ENCODE measurements at places on chromosomes 6 and 20. TPM values are rescaled to one million over a fixed set of nuclear protein-coding genes. Genes with fewer than 3 reads are reported as not detected.

DNA sequence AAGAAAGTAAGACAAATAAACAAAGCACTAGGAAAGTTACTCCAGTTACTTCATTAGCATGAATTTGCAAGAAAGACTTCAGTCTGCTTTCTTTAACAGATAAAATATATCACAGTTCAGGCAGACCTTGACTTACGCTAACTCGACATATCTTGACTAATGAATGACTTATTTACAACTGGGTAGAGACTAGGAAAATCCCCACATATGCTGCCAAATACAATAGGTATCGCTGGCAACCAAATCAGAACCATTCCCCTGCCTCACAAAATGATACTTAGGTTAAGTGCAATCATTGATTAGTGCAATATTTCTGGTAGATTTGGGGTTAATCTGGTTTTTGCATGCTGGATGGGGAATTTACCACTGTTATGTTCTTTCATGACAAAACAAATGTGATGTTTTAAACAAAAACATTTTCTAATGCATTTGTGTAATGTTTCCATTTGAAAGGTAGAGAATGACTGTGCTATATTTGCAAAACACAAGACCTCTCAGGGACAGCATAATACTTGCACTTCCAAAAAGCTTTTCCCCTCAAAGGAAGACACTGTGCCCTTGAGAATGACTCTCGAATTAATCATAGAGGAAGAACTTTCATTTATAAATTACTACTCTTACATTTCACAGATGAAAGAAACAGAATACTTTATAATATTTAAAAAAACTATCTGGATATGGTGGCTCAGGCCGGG is 101.6 kb downstream of the PRKN start:
- DNase-seq, result no peak

- no peak for DNase-seq
Observed at GRCh38 chr20:48659858-48660257, 167.9 kb downstream of the PREX1 start.

DNA sequence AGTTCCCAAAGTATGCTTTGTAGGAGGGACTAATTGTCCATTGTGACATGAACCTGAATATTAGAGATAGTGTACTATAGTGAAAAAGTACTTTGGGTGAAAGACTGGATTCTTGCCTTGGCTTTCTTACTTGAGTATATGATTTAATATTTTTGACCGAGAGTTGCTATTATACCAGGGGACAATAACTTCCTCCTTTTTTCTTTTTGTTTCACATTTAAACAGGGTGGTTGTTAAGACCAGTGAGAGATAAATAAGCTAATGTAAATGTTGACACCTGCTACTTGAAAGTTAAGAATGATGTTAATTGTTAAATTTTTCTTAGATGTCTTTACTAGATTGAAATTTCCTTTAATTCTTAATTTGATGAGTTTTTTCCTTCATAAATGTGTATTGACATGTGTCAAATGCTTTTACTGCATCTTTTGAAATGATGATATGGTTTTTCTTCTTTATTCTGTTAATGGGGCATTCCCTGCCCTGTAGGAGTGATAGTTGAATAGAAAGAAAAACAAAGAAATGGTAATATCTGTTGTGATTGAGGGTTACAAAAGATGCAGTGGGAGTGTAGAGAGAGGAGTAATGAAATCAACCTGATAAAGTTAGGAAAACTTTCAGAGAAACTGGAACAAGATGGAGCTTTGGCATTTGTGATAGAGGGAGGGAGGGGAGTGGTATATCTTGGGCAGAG is 48.4 kb downstream of the ZFAND3 start:
- DNase-seq, result no peak

DNA sequence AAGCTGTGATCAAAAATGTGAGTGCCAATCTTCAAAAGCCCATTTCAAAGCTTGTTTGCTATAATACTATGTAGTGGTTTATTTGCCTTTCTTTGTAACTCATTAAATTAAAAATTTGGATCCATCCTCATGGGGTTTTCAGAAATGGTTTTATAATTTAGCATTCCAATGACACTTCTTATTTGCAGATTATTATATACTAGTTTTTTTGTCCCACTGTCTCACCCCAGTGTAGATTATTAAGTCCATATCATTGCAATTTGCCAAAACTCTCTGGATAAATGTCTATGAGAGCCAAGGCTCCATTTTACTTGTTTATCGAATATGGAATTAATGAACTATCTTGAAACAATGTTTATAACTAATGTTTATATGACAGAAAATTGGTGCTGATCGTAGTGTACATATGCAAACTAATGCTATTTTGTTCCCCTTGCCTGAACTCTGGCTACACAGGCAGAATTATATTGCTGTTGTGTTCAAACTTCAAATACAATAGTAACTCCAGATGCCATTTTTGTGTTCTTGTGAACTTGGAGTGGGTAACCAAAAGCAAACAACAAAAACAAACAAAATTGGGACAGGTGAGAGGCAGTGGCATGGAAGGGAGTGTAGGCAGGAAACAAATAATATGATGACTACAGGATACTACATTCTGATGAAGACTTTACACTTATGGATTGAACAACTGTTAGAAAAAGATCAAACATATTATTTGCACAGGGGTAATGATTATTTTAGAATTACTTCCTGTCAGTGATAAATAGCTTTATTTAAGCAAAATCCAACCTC is 307.1 kb upstream of the FLRT3 start:
- no peak for DNase-seq

GRCh38 chr6:38088010-38088409 is 268.5 kb downstream of the ZFAND3 start:
- DNase-seq, result no peak

- no peak for DNase-seq
Observed at GRCh38 chr6:116314218-116314617, 34.5 kb upstream of the TSPYL1 start.

Gene CALHM6
- total RNA-seq, result 2.1 TPM

GRCh38 chr6:33718713-33719112 is 7.2 kb upstream of the UQCC2 start:
- DNase-seq, result no peak

DNA sequence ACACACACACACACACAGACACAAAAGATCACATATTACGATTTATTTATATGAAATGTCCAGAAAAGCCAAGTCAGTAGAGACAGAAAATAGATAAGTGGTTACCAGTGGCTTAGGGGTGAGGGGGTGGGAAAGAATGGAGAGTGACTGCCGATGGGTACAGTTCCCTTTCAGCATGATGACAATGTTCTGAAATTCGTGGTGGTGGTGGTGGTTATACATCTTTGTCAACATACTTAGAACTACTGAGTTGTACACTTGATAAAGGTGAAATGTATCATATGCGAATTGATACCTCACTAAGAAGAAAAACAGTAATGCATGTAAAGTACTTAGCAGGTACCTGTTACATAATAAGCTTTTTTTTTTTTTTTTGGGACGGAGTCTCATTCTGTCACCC is 124.3 kb downstream of the SCAF8 start:
- DNase-seq, result no peak

- DNase-seq, result no peak
Observed at GRCh38 chr6:75135450-75135849, 70.4 kb downstream of the COL12A1 start.

GRCh38 chr6:3771407-3772011 is 20.0 kb upstream of the PXDC1 start:
- DNase-seq, result no peak

Gene SRSF12
- total RNA-seq, result 0.21 TPM

Gene FAM217A
- total RNA-seq, result not detected

Gene CALHM5
- not detected for total RNA-seq

DNA sequence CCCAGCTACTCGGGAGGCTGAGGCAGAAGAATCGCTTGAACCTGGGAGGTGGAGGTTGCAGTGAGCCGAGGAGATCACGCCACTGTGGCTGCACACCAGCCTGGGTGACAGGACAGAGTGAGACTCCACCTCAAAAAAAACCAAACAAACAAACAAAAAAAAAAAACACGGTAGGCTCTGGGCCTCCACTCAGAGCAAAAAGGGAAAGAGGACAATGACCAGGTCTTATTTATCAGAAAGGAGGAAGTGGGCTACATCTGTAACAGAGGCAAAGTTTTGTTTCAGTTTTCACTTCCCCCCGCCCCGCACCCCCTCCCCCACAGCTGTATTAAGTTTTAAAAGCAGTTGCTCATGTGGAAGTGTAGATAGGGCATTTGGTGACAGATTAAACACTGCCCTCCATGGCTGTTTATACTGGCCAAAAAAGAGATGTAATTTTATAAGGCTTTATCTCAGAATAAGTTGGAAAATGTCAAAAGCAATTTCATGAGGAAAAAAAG is 114.6 kb downstream of the RCAN2 start:
- no peak for DNase-seq

DNA sequence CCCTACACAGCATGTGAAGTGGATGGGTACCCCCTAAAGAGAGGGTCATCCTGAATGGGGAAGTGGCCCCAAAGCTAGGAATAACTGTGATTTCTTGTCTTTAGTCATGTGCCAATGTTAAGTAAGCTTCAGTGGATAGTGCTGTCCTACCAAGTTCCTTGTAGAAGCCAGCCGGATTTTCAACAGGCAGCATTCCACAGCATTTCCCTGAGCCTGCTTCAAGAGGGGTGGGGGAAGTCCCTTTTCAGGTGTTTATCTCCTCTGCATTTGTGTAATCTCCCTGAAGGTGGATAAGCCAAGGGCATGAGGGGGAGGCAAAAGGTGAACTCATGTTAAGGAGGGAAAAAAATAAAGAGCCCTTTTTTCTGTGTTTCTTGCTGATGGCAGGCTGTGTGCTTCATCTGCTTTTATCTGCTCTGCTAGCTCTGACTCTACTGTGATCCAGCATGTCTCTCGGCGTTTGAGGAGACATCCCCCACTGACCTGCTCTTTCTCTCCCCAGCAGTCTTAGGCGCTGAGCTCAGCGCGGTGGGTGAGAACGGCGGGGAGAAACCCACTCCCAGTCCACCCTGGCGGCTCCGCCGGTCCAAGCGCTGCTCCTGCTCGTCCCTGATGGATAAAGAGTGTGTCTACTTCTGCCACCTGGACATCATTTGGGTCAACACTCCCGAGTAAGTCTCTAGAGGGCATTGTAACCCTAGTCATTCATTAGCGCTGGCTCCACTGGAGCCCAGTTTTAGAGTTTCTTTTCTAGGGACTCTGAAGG is 1.9 kb downstream of the EDN1 start:
- DNase-seq, result no peak

DNA sequence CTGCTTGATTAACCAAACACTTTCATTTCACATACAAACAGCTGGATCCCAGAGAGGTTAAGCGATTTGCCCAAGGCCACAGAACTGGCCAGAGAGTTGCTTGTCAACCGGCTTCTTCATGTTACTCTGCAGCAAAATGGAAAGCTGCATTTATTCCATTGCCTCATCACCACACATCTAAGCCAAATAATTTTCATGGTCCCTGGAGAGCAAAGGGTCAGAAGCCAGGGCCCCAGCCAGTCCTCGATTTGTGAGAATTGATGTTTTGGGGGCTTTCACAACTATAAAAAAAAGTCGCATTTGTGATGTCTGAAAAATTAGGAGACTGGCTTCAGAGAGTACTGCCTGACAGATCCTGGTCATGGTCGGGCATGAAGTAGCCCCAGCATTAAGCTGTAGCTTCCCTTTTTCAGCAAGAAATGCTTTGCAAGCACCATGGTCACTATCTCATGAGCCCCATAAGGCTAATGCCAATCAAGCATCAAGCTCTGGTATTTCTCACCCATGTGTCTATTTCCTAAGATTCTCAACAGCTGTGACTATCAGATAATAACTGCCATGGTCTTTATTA is 95.8 kb downstream of the BANF2 start:
- DNase-seq, result no peak

DNA sequence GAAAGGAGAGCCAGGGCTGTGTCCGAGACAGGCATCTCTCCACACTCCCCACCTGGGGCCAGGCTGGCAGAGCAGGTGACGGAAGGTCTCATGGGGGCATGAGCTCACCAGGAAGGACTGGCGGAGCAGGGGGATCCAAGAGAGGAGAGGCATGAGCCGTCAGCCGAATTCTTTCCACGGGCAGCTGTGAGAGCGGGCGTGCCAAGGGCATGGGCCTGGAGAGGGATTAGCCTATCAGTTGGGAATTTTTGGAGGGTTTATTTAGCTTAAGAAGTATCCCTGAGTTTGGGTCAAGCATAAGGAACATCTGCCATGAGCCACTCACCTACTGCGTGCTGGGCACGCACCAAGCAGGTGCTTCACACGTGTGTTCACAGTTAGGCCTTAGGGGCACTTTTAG is 60.2 kb upstream of the ZNFX1 start:
- no peak for DNase-seq

- DNase-seq, result peak; percentile 43
Observed at GRCh38 chr20:25227317-25227831, 20.5 kb upstream of the PYGB start.

Gene ECT2L
- not detected for total RNA-seq

GRCh38 chr6:37088897-37089296 is 81.1 kb upstream of the PIM1 start:
- DNase-seq, result no peak

All from SK-MEL-5 (cell line).